CD14-positive monocyte (primary cell): ENCODE measurements at places on chromosomes 16 and 17.

GRCh38 chr17:41801374-41802271, 10.1 kb downstream of the P3H4 start:
- H3K4me1 ChIP-seq, result peaks cover 5% of the 10 kb centered on the region
- peak; percentile 50 for DNase-seq
- H3K27me3 ChIP-seq, result no peaks in the 10 kb centered on the region
- no peak overlapping the region for H3K27ac ChIP-seq
- H3K4me3 ChIP-seq, result no peak overlapping the region

GRCh38 chr17:69870091-69870530, 204.9 kb upstream of the KCNJ16 start:
- DNase-seq, result no peak
- H3K4me3 ChIP-seq, result no peak overlapping the region
- H3K36me3 ChIP-seq, result no peaks in the 10 kb centered on the region
- no peaks in the 10 kb centered on the region for H3K27me3 ChIP-seq

DNA sequence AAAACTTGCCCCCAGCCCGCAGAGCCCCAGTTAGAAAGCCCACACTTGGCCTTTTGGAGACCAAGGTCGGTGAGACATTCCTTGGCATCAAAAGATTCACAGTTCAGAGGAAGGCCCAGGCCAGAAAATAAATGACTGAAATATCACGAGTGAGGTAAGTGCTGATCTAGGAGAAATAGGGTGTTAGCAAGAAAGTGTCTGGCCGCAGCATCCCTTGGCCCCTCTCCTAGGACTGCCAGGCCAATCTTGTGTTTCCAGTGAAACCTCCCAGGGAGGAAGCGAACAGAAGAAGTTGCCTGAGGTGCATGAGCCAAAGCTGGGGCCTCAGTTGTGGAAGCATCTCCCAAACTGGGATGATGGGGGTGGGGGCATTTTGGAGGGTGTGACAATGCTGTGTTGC, 22.5 kb upstream of the NSMCE1 start:
- DNase-seq, result no peak
- H3K4me3 ChIP-seq, result no peak overlapping the region
- H3K27me3 ChIP-seq, result no peaks in the 10 kb centered on the region
- peaks cover 30% of the 10 kb centered on the region for H3K4me1 ChIP-seq
- H3K36me3 ChIP-seq, result no peaks in the 10 kb centered on the region
- no peak overlapping the region for H3K27ac ChIP-seq

- H3K27ac ChIP-seq, result no peak overlapping the region
- no peaks in the 10 kb centered on the region for H3K27me3 ChIP-seq
- peak; percentile 27 for DNase-seq
- H3K36me3 ChIP-seq, result peaks cover 60% of the 10 kb centered on the region
- no peak overlapping the region for H3K4me3 ChIP-seq
These were observed 6.1 kb upstream of the SERPINF2 start for GRCh38 chr17:1736348-1737281.

DNA sequence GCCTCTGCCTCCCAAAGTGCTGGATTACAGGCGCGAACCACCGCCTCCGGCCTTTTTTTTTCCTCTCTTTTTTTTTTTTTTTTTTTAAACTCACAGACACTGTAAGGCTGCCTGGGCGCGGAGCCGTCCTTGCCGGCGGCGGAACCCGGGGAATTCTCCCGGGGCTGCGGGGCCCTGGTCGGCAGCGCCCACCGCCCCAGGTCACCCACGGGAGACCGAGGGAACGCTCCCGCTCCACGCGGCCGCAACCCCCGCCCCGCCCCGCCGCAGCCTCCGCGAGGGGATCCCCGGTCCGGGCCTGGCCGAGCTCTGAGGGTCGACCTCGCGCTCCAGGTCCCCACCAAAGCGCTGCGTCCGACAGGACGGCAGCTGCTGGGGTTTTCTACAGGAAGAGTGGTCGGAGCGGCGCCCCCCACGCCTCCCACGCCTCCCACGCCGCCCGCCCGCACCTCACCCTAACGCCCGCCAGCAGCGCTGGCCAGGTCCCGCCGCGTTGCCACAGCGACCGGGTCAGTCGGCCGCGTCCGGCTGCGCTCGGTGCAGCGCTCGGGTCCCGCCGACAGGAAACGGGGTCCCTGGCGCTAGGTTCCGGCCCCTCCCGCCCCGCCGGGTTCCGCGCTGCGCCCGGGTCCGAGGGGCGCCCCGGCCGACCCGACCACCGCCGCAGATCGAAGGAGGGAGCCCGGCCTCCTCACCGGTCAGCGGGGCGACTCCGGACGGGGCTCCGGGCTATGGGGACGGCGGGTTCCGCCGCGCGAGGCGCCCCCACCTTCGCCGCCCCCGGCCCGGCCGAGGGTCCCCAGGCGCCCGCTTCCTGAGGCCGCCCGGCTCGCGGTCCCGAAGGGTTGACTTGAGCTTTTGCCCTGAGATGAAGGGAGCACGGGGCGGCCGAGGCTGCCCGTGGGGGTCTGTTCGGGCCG, at the start of gene CCDC57:
CCDC57 (minus strand) TSS at position 512 of the 920 bp plus-strand sequence. CDS start 10,898 bp downstream, outside the sequence.
- H3K4me1 ChIP-seq, result peaks cover 52% of the 10 kb centered on the region
- H3K36me3 ChIP-seq, result no peaks in the 10 kb centered on the region
- DNase-seq, result peak; percentile 74
- H3K4me3 ChIP-seq, result peak within 1 kb of the TSS; percentile 65
- H3K27me3 ChIP-seq, result no peaks in the 10 kb centered on the region

GRCh38 chr16:680967-681745, 946 bp downstream of the STUB1 start:
- peak; percentile 30 for DNase-seq

DNA sequence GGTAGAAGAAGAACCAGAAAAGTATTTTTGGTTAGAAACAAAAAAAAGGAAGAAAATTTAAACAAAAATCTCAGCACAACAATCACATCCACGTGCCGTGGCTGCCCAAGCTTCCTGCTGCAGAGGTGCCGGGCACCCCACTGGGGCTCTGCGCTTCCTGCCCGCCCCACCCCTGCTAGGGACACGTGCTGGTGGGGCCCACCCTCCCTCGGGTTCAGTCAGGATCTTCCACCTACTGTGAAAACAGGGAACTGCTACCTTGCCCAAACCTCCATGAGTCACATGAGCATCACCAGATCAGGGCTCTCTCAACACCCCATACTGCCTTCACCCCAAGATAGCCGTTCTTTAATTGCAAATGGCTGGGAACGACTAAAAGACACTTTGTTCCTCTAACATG, 24.4 kb upstream of the CYTH1 start:
- H3K27me3 ChIP-seq, result no peaks in the 10 kb centered on the region
- peaks cover 64% of the 10 kb centered on the region for H3K36me3 ChIP-seq
- H3K4me1 ChIP-seq, result peaks cover 20% of the 10 kb centered on the region
- peak; percentile 58 for DNase-seq

DNA sequence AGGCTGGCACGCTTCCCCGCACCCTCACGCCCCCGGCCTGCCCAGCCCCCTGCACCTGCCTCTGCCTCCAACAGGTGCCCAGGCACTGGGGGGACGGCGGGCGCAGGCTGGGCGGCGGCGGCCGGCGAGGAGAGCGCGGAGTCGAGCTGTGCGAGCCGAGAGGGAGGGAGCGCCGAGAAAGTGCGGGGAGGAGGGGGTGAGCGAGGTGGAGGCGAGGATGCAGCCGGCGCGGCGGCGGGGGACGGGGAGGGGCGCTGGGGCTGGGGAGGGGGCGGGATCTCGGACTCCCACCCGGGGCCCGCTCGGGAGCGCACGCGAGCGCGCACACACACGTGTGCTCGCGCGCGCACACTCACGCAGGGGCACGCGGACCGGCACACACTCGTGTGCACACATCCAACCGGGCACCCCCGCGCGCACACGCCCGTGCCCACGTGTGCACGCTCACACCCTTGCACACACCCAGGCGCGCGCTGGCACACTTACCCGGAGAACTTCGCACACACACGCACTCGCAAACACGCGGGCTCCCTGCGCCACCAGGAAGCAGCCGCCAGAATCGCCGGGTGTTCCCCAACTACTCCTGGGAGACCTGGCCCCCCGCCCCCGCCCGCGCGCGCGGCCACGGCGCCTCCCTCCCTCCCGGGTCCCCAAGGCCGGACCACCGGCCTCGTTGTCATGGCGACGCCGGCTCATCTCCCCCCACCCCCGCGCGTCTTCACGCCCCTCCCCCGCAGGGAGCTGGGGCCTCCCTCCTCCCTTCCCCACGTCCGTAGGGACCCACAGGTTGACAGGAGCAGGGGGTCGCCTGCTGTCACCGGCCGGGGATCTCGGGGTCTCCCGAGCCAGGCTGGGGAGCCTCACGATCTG, at the start of gene DOC2A:
DOC2A (minus strand) TSS at position 184 of the 870 bp plus-strand sequence. CDS start 805 bp downstream, outside the sequence.
- peaks cover 10% of the 10 kb centered on the region for H3K4me1 ChIP-seq
- no peaks in the 10 kb centered on the region for H3K36me3 ChIP-seq
- no peak within 1 kb of the TSS for H3K27ac ChIP-seq
- peak within 1 kb of the TSS; percentile 63 for H3K4me3 ChIP-seq
- H3K27me3 ChIP-seq, result peaks cover 18% of the 10 kb centered on the region

- peak overlapping the region; percentile 86 for H3K27ac ChIP-seq
- no peaks in the 10 kb centered on the region for H3K27me3 ChIP-seq
- H3K36me3 ChIP-seq, result peaks cover 40% of the 10 kb centered on the region
These were observed 63.5 kb upstream of the TEX2 start for GRCh38 chr17:64326420-64327054.

- no peaks in the 10 kb centered on the region for H3K36me3 ChIP-seq
- peak; percentile 16 for DNase-seq
- H3K27ac ChIP-seq, result no peak overlapping the region
These were observed 40.9 kb upstream of the MEOX1 start for GRCh38 chr17:43702637-43703036.
